ENCODE measurements at places on chromosomes 3 and 15.

GRCh38 chr3:14406766-14407165 lies 4.4 kb downstream of the SLC6A6 start:
- no peak for DNase-seq

DNA sequence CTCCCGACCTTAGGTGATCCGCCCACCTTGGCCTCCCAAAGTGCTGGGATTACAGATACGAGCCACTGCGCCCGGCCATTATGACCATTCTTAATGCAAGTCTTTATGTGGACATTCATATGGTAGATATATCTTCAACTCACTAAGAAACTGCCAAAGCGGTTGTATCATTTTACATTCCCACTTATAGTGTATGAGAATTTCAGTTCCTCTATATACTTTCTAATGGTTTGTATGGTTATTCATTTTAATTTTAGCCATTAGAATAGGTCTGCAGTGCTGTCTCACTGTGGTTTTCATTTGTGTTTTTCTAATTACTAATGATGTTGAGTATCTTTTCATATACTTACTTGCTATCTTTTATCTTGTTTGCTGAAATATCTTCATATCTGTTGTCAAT lies 32.5 kb downstream of the TCF12 start:
- no peak for DNase-seq

DNA sequence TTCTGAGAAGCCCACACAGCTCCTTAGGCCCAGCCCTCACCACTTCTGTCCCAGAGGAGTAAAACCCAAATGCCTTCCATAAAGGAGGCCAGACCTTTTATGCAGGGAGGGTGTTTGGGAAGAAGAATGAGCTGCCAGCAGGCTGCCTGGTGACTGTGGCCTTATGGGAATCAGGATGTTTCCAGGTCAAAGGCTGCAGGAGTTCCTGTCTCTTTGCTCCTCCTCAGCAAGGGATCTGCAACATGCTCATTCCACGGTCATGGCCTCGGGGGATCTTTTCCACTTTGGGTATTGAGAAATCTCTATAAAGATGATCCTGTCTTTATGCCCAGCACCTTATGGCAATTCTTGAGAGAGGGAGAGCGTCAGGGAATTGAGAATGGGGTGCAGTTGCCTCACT lies 25.2 kb upstream of the MAGEF1 start:
- DNase-seq = no peak

GRCh38 chr15:52076889-52077781 lies 35.4 kb downstream of the BCL2L10 start:
- DNase-seq = no peak

DNA sequence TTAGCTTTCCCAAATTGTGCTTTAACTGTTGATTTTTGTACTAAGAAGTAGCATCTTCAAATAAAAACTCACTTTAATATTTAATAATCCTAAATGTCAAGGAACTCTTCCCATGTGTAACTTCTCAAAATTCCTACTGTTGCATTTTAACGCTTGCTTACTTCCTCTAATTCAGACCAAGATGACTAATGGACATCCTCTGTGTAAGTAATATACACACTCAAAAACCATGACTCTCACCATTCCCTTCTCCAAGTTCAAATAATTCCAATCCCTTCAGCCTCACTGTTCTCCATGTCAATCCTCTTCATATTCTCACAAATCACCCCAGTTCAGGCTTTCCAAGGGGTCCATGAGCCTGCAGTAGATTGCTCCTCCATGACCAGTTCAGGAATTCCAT lies 13.0 kb downstream of the MRPL46 start:
- no peak for DNase-seq
